ENCODE measurements at places on chromosomes 4 and X.

DNA sequence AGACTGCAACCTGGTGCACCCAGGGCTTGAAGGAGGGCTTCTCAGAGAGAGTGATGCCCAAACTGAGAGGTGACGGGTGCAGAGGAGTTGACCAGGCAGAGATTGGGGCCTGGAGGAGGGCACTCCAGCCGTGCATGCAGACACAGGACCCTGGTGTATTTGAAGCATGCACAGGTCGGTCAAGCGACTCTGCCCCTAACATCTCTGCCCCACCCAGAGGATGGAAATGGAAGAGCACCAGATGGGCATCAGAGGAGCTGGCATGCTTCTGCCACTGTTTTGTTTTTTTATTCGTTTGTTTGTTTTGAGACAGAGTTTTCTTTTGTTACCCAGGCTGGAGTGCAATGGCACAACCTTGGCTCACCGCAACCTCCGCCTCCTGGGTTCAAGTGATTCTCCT, 320.9 kb downstream of the EVC2 start:
- DNase-seq = no peak

- DNase-seq = no peak
Observed at GRCh38 chrX:131058136-131058868, at the start of gene ARHGAP36. TSS of gene ARHGAP36 (plus strand) at chrX:131058346. CDS start at chrX:131081666, 23,320 bp downstream.

GRCh38 chr4:28277931-28278330, 1417.3 kb downstream of the STIM2 start:
- no peak for DNase-seq

GRCh38 chr4:5165420-5166369, 114.4 kb downstream of the STK32B start:
- DNase-seq = no peak

DNA sequence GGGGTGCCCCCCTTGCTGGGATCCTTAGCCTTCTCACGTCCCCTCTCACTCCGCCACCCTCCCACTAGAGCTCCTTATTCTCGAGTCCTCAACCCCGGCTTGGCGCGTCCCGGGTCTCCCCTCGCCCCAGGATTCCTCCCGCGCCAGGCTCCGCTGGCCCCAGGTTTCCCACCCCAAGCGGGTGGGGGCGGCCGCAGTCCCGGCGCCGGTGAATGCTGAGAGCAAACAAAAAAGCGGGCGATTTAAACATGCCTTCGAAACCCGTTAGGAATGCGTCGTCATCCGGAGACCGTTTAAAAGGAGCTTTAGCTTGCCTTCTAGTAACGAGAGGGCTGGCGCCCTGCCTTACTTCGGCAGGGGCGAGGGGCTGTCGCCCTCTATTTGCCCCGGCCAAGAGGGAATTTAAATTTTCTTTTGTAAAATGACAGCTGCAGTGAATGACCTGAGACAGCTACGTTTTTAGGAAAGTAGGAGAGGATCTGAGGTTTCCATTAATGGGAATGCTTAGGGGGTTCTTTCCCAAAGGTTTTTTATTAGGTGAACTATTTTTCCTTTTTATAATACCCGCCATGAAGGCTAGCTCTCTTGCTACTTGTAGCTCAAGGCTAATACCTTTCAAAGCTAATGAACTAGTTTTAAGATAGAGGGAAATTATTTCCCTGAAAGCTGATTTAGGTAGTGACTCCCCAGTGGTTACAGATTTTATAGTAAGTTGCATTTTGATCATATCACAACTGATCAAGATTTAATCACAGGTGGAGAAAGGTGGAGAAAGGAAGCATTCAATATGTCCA, 3.1 kb downstream of the JADE1 start:
- peak; percentile 62 for DNase-seq

DNA sequence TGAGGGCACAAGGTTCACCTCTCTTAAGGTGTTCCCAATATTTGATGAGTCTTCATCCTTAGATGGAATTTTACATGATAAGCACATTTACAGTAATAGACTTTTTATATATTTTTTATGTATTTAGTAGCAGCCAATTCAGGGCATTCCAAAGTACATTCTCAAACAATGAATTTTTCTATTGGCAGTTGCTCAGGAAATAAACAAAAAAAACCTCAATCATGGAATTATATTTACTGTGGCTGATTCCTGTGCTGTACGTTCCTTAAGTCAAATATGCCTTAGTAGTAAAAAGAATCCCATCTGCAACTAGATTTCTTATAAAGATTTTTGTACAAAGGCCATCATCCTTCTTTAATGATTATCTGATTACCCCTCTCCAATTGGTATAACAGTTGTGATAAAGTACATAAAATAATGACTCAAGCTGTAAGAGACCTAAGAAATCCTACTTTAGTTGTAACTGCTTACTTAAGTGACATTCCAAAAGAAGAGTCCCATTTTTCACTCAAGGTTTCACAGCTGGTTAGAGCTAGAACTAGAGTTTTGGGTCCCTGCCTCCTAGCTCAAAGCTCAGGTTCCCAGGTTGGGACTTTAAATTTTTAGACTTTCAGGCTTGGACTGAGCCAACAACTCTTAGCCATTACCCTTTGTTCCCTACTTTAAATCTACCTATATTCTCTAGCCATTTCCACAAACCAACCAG, 152.7 kb downstream of the FHIP1A start:
- DNase-seq = no peak

DNA sequence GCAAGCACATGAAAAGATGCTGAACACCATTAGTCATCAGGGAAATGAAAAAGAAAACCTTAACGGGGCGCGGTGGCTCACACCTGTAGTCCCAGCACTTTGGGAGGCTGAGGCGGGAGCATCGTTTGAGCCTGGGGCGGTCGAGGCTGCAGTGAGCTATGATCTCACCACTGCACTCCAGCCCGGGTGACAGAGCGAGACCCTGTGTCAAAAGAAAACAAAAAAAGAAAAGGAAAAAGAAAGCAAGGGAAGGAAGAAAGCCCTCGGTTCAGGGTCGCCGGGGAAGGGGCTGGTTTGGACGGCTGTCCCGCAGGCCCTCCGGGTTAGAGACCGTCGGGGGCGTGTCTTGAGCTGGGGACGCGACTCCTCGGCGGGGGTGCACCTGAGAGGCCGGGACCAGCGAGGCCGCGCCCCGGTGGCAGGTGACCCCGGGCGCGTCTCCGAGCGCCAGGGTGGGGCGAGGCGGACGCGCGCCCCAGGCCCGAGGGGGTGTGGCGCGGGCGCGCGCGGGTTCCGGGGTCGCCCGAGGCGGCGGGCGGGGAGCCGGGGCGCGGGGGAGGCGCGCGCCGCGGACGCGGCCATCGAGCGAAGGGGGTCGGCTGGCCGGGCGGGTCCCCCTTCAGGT, 478 bp upstream of the PLXNA3 start:
- peak; percentile 60 for DNase-seq

DNA sequence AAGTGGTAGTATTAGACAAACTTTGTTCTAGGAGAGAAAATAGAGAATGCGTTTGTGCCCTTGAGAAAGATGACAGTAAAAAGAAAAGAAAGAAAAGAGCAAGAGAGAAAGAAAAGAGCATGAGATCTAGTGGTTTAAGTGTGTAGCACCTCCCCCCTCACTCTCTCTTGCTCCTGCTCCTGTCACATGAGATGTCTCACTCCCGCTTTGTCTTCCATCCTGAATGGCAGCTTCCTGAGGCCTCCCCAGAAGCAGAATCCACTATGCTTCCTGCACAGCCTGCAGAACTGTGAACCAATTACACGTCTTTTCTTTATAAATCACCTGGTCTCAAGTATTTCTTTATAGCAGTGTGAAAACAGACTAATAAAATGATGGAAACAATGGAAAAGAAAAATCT, 499.6 kb downstream of the ACTRT1 start:
- DNase-seq = no peak

- DNase-seq = no peak
Observed at GRCh38 chr4:2085496-2085901, 26.4 kb downstream of the NAT8L start.

DNA sequence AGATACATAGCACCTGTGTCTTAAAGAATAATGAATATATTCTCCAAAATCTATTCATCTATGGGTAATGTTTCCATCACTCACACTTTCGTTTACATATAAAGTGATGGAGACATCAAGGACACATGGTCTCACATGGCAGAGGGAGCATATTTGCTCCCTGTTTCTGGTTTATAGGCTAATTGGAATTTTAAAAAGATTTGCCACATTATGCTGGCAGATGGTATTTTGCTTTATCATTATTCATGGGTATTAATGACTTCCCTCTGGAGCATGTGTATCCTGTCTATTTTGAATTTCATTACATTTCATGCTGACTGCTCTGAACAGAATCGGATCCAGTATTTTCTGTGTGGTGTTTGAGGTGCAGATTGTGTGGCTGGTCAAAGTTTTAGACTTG, 79.0 kb downstream of the PDGFRA start:
- no peak for DNase-seq

DNA sequence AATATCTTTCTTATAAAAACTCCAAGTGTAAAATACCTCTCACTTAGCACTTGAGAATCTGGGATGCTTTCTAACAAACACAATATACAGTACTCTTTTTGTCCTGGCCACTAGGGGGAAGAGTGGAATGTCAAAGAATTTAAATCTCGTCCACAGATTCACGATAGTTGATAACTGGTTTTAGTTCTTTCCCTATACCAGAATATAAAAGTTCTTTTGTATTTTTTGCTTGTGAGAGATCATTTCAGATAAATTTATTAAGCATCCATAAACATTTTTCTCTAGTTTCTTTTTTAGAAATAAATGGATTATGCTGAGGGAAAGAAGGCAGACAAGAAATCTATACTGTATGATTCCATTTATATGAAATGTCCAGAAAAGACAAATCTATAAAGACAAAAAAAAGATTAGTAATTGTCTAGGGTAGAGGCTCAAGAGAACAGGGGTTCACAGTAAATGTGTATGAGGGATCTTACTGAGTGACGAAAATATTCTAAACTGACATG, 50.4 kb downstream of the MGARP start:
- DNase-seq = no peak

DNA sequence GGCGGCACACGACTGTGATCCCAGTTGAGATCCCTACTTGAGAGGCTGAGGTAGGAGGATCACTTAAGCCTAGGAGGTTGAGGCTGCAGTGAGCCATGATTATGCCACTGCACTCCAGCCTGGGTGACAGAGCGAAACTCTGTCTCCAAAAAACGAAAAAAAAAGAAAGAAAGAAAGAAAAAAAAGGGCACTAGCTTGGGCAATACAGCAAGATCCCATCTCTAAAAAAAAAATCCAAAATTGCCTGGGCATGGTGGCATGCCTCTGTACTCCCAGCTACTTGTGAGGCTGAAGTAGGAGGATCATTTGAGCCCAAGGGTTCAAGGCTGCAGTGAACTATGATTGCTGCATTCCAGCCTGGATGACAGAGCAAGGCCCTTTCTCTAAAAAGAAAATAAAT, 10.7 kb upstream of the KLHL15 start:
- no peak for DNase-seq

DNA sequence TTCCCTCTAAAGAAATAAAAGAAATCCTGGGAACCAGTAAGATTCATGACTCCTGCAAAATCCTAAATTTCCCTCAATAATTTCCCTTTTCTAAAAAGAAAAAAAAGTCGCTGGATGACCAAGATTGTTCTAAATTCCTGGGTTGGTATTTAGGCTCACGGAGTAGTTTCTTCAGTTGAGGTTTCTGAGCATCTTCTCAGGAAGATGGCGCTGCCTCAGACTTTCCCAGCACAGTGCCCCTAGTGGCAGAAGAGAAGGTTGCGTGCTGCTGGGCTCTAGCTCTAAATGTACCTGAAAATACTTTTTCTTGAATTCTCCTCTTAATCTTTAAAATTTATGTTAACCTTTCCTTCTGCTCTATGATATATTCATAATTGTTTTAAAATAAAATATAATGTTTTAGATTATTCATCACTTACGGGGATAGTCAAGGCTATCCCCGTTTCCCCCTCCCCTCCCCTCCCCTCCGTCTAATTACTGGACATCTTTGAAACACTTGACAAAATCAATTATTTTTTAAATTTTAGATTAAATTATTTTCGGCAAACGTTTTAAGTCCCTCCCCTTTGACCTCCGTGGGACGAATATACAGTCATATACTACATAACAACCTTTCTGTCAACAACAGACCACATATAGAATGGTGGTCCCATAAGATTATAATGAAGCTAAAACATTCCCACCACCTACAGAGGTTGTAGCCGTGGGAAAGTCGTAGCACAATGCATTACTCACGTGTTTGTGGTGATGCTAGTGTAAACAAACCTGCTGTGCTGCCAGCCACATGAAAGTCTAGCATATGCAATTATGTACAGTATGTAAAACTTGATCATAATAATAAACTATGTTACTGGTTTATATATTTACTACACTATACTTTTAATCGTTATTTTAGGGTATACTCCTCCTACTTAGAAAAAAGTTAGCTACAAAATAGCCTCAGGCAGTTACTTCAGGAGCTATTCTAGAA, 41.0 kb upstream of the GATB start:
- peak; percentile 18 for DNase-seq

- no peak for DNase-seq
Observed at GRCh38 chr4:165506849-165507248, 128.0 kb downstream of the CPE start.

DNA sequence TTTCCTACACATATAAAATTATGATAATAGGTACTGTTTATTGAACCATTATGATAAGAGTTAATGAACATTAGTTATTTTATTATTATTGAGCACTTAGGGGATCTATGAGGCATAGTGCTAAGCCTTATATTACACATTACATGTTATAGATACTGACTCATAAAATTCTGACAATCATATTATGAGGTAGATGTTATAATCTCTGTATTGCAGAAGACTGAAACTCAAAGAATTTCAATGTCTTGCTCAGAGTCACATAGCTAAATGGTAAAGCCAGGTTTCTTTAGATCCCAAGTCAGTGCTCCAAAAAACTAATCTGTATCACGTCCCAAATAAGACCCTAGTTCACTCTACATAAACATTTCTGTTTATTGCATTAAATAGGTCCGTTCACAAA, 207.2 kb upstream of the CNKSR2 start:
- no peak for DNase-seq

DNA sequence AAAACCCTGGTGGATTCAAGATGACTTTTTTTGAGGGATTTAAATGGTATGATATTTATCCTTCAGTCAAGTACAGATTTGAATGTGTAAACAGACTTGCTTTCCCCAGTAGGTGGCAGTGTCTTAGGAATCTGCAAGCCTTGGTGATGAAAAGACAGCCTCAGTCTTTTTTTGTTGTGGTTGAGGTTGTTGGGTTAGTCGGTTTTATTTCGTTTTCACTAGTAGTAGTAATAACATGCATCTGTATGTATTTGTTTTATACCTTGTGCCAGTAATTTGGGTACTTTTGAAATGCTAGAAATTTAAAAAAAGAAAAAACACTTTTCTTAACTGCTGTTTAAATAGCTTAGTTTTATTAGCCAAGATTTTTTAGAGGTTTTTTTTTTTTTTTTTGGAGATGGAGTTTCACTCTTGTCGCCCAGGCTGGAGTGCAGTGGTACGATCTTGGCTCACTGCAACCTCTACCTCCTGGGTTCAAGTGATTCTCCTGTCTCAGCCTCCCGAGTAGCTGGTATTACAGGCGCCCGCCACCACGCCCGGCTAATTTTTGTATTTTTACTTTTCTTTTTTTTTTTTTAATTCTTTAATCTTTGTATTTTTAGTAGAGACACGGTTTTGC, 39.2 kb downstream of the COPS4 start:
- DNase-seq = peak; percentile 79

GRCh38 chr4:8315435-8316250, 46.1 kb downstream of the HTRA3 start:
- DNase-seq = peak; percentile 40
